NCI-H226 (cell line): ENCODE measurements at places on chromosomes 13 and 19.

DNA sequence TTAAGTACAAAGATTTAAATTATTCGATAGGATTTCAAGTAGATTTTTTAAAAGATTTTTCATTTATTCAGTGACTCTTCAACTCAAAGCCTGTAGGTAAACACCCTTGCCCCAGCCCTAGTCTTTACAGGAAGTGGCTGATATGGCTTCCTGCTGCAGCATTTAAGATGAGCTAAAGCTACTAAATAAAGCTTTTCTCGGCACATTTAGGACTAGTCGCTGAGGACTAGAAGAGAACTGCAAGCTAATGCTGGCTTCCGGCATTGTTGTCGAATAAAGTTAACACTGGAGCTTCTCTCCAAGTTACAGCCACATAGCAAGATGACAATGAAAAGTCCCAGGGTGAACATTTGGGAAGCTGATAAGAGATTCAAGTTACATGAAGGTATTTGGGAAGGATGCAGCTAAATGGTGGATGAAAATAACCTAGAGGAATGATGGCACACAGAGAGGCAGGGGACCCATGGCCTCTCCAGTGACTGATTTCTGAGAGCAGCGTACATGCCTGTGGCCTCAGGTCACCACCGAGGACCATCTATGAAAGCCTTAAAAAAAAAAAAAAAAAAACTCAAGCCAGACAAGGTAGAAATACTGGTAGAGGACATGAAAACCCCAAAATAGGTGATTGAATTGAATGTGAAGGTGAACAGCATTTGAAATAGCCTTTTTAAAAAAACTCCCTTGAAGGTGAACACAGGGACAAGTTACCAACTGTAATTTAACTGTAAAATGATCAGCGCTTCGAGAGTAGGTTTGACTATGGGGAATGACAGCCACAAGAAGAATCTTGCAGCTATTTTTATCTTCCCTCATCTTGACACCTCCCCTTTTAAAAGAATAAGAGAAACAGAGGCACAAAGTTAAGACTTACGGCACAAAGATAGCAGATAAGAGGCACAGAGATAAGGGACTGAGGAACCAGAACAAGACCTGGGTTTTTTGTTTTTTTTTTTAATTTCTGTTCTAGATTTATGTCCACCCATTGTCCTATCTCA, 155.4 kb downstream of the DCT start:
- DNase-seq, result no peak

DNA sequence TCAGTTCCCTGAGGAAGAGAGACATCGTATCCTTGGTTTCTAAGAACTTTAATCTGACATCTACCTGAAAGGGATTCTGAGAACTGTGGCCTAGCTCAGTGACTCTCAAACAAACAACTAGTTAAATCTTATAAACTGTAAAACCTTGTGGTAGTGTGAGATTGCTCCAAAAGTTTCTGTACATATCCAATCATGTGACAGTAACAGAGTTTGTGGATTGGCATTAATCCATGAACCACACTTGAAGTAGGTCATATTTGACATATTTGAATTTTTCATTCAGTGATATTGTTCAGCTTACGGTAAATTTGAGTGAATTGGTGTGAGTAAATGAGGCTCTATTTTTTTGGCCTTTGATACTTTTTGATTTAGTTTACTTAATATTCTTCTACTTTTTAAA, 15.0 kb downstream of the TDRD3 start:
- DNase-seq, result no peak

- no peak for DNase-seq
These were observed 4.5 kb downstream of the AMER2 start for GRCh38 chr13:25167382-25168174.

DNA sequence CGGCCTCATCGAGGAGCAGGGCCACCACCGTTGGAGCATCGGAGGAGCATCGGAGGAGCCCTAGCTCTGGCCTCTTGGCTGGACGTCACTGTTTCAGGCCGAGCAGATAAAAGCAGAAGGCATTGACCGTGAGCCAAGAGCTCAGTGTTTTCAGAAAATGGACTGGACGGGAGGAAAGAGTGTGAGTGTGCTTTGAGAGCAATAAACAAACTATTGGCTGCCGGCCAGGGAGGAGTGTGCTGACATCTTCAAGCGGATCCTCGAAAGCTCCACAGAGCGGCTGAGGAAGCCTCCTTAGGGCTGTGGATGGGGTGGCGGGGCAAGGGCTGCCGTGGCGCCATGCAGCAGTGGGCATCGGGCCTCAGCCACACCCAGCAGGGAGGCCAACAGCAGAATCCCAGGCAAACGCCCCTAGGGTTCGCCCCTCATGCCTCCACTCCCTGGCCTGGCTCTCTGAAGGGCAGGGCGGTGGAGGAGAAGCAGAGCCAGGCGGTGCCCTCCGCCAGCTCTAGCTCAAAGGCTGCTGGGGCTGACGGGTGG, 41.8 kb downstream of the IRS2 start:
- DNase-seq, result no peak

DNA sequence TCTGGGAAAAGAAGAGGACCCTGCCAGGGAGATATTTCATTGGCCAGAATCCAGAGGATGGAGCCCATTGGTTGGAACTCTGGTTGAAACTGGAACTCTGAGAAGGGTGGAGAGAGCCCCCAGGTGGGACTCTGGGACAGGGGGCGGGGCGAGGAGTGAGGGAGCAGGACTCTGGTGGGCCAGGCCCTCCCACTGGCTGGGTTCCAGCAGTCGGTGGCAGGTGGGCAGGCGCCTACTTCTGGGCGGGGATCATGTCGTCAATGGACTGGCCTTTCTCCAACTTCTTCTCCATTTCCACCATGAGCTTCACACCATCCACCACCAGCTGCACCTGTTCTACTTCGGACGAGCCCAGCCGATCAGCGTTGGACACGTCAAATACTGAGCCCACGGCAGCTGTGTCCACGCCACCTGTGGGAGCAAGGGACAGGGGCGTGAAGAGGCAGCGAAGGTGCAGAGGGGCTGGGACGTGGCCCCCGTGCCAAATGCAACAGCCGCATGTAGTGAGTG, 16.1 kb downstream of the CKM start:
- DNase-seq, result no peak

GRCh38 chr13:97376981-97377380, 57.0 kb upstream of the RAP2A start:
- DNase-seq, result no peak

DNA sequence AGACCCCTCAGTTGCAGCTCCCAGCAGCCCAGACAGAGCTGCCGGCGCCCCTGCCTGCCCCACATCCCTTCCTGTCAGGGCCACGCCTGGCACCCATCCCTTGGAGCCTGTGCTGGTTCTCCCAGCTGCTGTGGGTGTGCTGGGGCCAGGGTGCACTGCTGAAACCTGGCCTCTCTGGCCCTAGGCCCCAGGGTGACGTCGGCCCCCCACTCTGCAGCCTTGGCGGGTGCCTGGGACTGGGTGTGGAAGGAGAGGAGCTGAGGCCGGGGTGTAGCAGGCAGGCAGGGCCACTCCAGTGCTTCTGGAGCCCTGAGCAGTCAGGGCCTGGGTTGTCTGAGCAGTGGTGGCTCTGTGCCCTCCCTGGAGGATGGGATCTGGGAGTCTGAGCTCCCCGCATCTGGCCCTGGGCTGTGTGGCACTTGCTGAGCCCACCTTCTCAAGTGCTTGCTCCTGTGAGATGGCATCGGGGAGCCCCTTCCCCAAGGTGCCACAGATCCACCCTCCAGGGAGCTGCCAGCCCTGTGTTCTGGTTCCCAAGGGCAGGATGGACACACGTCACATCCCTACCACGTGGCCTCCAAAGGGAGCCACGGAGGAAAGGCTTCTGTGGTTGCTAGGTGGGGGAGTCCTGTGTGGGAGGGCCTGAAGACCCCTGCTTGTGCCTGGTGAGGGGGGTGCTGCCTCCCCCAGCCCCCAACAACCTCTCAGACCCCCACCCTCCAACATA, 5.2 kb downstream of the PLEKHJ1 start:
- no peak for DNase-seq

GRCh38 chr13:24842549-24843274, 78.7 kb downstream of the RNF17 start:
- DNase-seq, result peak; percentile 39

DNA sequence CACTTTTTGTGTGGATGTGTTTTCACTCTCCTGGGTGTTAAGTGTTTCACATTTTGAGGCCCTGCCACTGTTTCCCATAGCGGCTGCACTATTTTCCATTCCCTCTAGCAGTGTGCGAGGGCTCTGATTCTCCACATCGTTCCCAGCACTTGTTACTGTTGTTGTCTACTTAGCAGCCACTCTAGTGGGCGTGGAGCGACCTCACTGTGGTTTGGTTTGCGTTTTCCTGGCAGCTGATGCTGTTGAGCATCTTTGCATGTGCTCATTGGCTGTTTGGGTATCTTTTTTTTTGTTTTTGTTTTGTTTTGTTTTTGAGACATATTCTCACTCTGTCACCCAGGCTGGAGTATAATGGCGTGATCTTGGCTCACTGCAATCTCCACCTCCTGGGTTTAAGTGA, 14.4 kb downstream of the NAXD start:
- no peak for DNase-seq

DNA sequence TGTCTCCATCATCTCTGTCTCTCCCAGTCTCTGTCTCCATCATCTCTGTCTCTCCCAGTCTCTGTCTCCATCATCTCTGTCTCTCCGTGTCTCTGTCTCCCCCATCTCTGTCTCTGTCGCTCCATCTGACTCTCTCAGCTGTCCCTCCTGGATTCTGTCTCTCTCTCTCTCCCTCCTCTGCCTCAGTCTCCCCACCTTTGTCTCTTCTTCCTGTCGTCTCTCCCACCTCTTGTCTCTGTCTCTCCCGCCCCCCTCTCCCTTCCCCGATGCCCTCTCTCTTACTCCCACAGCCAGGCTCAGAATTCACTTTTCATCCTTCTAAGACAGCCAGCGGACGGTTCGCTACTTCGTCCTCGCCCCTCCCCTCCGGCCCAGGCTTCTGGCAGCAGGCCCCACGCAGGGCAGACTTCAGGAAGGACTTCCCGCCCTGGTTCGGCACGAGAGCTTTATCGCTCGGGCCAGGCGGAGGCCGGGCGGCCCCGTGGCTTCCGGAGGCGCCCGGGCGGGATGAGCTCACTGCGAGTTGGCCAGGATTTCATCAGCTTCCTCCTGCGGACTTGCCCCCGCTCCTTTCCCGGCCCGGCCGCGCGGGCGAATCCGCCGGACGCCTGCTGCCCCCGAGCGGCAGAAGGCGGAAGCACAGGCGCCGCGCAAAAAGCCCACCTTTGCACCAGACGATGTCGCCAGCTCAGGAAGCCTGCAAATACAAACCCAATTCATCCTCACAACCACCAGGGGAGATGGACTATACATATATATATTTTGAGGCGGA, 12.4 kb upstream of the CCDC9 start:
- peak; percentile 96 for DNase-seq

- no peak for DNase-seq
These were observed 4.9 kb upstream of the TDRD3 start for GRCh38 chr13:60392131-60392530.

DNA sequence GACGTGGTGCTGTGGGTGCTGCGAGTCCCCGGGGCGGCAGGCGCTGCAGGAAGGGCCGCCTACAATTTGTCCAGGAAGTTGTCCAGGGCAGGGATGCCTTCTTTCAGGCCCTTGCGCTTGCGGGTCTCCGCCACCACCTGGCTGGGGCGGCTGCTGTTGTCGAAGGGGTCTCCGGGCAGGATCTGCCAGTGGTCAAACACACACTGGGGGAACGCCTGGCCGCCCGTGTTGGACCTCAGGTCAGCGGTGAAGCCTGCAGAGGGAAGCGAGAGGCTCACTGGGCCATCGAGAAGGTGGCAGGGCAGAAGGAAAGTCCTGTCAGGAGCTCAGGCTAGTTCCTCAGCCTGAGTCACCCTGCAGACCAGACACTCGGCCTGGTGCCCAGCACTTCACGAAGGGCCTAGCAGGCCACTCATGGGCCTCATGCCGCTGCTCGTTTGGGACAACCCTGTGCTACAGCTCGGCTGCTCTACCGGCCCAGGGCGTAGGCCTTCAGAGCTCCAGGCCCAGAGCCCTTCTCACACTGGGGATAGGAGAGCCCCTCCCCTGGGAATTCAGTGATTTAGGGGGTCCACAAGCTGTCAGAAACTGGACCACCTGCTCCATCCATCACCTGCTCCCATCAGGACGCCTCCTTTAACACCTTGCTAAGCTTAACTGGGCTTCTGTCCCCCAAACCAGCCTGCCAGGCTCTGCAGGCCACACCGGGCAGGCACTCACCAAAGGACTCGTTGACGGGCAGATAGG, 5.8 kb upstream of the DAPK3 start:
- DNase-seq, result no peak

- DNase-seq, result no peak
These were observed 62.8 kb upstream of the STARD13 start for GRCh38 chr13:33348366-33348765.

DNA sequence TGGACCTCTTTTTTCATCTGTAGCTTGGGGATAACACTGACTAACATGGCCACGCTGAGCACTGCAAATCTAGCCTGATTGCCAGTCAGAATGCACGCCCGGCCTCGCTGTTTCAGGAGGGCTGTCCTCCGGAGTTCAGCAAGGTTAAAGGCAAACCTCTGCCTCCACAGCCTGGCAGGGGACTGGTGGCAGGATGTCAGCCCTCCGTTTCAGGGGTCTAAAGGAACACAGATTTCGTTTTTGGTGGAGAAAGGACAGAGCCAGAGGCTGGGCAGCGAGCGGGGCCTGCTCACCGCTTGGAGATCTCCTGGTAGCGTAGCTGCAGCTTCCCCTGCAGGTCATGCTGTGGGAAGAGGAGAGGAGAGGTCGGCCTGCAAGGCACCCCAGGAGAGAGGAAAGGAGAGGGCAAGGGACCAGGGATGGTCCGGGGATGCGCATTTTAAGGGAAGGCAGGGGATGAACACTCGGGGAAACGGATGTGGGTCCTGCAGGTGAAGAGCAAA, 560 bp downstream of the NDUFA7 start:
- no peak for DNase-seq

GRCh38 chr13:61162636-61163035, 253.0 kb downstream of the PCDH20 start:
- no peak for DNase-seq

DNA sequence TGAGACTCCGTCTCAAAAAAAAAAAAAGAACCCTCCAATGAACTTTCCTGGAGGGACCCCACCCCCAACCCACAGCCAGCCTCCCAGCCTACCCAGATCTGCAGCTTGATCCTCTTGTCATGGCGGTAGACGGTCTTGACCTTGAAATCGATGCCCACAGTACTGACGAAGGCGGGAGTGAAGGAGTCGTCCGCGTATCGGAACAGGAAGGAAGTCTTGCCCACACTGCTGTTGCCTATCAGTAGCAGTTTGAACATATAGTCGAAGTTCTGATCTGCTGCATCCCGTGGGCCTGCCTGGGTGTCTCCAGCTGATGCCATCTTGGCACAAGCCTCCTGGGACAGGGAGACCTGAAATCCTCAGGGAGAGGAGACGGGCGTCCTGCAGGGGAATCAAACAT, 2.4 kb downstream of the RAB3D start:
- DNase-seq, result no peak

- DNase-seq, result no peak
These were observed 275.3 kb downstream of the COG6 start for GRCh38 chr13:39930544-39931444.

GRCh38 chr19:9941231-9941630, 4.9 kb upstream of the OLFM2 start:
- DNase-seq, result no peak

GRCh38 chr19:6718111-6718740, 2.2 kb downstream of the C3 start:
- no peak for DNase-seq
